ENCODE measurements at places on chromosomes 1 and 21.

DNA sequence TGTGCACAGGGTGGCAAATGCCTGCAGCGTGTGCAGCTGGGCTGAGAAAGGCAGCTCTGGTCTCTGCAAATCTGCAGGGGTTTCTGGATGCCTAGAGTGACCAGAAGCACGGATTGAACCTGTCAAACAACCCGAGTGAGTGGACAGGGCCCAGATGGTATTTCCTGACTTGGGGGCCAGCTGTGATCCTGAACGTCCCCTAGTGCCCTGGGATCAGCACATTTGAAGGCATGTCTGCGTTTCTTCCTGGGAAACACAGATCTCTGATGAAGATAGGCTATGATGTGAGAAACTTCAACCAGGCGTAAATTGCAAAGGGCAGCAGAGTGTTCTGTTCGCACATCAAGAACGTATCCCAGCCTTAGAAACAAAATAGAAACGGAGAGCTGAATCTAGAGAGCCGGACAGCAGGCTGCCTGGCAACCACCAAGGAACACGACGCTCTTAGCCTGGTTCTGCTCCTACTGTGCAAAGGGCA, 163.1 kb downstream of the KCNJ6 start:
- no peak for DNase-seq
- no peak overlapping the region for H3K27ac ChIP-seq
- no peaks in the 10 kb centered on the region for H3K4me1 ChIP-seq

DNA sequence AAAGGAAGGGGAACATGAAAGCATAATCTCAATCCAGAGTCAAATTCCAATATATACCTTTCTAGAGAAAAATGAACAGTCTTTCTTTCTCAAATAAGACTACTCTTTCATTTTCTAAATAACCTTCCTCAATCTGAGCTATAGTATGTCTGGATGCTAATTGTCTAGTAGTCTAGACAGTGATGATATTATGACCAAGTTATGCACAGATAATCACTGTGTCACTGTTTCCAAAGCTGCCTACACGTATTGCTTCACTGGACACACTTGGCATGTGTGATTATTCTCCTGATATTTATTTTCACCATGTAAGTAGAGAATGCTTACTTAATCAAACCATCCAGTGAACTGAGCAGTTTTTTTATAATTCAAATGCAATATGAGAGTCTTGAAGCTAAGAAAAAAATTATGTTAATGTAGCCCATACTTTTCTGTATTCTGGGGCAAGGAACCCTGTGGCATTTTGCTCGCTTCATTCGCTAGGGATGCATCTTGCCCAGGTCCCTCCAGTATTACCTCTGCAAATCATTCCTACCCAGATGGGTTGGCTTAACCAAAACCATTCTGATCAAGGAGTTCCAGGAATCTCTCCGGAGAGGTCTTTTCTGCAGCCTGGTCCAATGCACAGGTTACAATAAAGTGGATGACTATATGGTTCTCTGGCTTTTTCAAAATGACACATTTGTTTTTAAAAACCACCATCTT, 303.1 kb upstream of the RUNX1 start:
- no peaks in the 10 kb centered on the region for H3K4me1 ChIP-seq
- DNase-seq = no peak
- no peak overlapping the region for H3K4me3 ChIP-seq
- no peaks in the 10 kb centered on the region for H3K36me3 ChIP-seq

- H3K27me3 ChIP-seq = peaks cover 4% of the 10 kb centered on the region
- H3K27ac ChIP-seq = peak overlapping the region; percentile 68
- H3K4me1 ChIP-seq = peaks cover 31% of the 10 kb centered on the region
- no peaks in the 10 kb centered on the region for H3K36me3 ChIP-seq
- peak overlapping the region; percentile 57 for H3K4me3 ChIP-seq
Measured at GRCh38 chr1:110726755-110727154, 52.0 kb upstream of the KCNA3 start.

GRCh38 chr1:57086154-57086553, 120.3 kb upstream of the C8B start:
- H3K4me3 ChIP-seq = no peak overlapping the region
- no peak for DNase-seq
- H3K36me3 ChIP-seq = no peaks in the 10 kb centered on the region
- H3K27ac ChIP-seq = no peak overlapping the region
- H3K4me1 ChIP-seq = no peaks in the 10 kb centered on the region
- H3K27me3 ChIP-seq = no peaks in the 10 kb centered on the region

DNA sequence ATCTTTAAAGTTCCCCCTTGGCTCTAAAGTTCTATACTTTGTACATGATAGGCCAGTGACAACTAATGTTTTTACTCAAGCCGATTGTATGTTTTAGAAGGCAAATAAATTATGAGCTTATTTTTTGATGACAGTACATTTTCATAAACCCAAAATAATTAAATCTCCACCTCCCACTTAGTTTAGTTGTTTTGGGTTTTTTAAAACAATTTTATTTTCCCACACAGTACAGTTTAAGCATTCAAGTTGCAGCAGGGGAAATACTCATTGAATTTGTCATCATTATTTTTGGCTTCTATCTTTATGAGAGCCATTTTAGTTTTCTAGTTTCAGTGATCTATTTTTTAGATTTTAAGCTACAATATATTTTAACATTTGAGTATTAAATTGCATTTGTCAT, 93.6 kb downstream of the OLFML2B start:
- no peaks in the 10 kb centered on the region for H3K27me3 ChIP-seq
- H3K4me3 ChIP-seq = no peak overlapping the region
- no peak for DNase-seq
- H3K27ac ChIP-seq = no peak overlapping the region
- peaks cover 16% of the 10 kb centered on the region for H3K36me3 ChIP-seq

DNA sequence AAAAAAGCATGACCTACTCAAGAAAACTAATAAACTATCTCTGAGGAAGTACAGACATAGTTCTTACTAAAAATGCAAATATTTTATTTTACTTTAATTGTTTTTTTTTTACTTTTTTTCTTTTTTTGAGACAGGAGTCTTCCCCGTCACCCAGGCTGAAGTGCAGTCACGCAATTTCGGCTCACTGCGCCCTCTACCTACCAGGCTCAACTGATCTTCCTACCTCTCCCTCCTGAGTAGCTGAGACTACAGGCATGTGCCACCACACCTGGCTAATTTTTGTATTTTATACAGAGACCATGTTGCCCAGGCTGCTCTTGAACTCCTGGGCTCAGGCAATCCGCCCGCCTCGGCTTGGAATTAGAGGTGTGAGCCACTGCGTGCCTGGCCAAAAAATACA, 1263.1 kb downstream of the KCNT2 start:
- H3K27me3 ChIP-seq = no peaks in the 10 kb centered on the region
- H3K27ac ChIP-seq = no peak overlapping the region
- H3K36me3 ChIP-seq = no peaks in the 10 kb centered on the region

- no peaks in the 10 kb centered on the region for H3K36me3 ChIP-seq
- no peaks in the 10 kb centered on the region for H3K4me1 ChIP-seq
- no peak overlapping the region for H3K27ac ChIP-seq
- H3K4me3 ChIP-seq = no peak overlapping the region
Measured at GRCh38 chr1:117271129-117271528, 60.4 kb upstream of the VTCN1 start.

DNA sequence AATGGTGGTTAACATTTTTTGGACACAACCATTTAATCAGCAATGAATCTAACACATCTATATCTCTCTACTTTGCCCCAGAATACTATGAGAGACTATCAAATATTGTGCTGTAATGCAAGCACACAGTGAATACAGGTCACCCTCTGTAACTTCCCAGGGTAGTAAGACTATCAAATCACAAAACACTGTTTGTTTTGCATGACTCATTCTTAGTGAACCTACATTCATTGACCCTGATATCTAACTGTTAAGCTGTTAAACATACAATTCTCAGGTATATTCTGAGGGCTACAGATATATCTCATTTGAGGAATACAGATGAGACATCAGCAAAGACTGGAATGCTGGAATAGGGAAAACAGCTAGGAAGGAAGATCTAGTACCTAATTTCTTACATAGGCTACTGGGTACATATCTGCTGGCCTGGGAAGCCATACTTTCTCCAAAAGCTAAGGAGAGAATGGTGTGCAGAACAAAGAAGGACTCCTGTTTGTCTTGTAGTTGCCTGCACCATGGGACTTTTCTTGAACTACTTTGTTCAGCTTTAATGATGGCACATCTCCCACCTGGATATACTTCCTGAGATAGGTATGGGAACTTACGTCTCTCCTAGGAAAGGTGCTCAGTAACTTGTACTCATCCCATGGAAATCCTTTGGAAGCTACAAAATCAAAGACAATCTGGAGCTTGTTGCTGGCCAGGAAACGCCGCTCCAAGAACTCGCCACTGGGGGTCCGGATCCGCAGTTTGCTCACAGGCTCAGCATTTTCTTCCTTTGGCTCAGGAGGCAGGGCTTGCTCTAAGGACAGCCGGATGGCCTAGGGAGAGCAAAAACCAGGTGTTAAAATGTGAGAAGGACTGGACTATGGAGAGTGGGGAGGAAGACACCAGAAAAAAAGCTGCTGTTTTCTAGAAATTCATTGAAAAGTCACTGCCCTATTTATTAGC, 51.9 kb upstream of the DMRTA2 start:
- peaks cover 18% of the 10 kb centered on the region for H3K36me3 ChIP-seq
- H3K27me3 ChIP-seq = no peaks in the 10 kb centered on the region
- H3K4me1 ChIP-seq = no peaks in the 10 kb centered on the region

DNA sequence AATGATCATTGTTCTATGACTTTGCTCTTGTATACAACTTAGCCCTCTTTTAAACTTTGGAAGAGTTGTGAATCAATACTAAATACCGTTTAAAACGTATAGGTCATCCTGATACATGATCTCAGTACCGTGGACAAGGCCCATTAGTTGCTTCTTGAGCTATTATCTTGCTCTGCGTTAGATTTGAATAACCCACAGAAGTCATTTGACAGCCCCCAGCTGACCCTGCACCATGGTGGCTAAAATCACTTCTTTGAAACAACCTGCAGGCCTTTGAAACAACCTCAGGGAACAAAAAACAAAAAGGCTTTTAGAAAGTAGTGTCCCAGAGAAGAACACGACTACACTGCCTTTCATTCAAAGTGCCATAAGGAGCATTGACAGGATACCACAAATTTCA, 473.0 kb upstream of the ADGRL2 start:
- no peaks in the 10 kb centered on the region for H3K4me1 ChIP-seq
- no peaks in the 10 kb centered on the region for H3K27me3 ChIP-seq
- H3K4me3 ChIP-seq = no peak overlapping the region
- H3K36me3 ChIP-seq = no peaks in the 10 kb centered on the region

DNA sequence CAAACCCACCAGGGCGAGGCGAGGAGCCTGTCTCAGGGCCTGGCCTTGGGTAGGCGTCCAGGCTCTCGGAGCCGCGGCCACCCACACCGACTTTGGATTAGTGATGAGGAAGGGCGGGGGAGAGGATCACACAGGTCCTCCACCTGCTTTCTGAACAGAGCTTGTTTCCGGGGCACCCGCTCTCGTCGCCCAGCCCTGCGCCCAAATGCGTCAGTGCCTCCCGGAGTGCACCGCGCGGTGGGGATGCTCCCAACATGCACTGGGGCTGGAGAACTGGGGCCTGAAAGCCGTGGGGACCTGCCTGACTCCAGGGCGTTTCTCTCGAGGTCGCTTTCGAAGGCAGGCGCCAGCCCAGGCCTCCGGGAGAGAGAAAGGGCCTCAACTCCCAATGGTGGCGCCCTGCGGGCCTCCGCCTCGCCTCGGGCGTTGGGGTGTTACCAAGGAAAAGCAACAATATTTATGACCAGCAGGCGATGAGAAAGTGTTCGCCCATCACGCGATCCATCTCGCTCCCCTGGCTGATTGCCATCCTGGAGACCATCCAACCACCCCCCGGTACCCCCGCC, 8.9 kb upstream of the LHX8 start:
- H3K27ac ChIP-seq = no peak overlapping the region
- H3K27me3 ChIP-seq = peaks cover 56% of the 10 kb centered on the region
- no peak for DNase-seq
- no peaks in the 10 kb centered on the region for H3K4me1 ChIP-seq
- no peak overlapping the region for H3K4me3 ChIP-seq
- H3K36me3 ChIP-seq = peaks cover 5% of the 10 kb centered on the region

DNA sequence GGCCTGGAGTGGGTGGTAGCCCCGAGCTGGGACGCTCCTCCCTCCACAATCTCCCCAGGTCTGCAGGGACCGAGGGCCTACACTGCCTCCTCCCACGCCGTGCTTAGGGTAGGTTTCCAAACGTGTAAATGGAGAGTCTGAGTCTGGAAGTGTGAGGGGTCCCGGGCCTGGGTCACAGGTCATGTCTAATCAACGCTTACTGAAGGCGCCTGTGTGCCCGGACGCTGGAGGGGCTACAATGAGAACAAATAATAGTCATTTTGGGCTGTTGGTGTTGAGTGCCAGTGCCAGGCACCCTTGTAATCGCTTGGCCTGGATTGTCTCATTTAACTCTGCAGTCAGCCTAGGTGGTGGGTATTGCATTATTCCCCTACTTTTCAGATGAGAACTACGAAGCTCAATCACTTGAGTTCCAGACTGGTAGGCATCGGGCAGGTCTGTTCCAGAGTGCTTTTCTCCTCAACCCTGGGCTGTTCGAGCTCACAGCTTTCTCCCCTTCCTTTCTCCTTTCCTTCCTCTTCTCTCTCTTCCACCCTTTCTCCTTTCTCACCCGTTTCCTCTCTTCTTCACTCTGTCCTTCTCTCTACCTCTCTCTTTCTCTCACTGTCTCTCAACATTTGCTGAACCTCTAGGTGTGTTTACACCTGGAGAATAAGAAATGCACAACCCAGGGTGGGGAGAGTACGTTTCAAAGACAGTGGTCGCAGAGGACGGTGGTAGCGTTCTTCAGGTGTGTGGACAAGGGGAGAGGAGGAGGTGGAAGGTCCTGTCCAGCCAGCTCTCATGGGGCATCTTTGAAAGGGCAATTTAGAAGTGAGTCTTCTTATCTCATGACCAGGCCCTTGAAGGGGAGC, 883 bp downstream of the SLC66A1 start:
- H3K4me3 ChIP-seq = peak overlapping the region; percentile 76
- H3K27me3 ChIP-seq = no peaks in the 10 kb centered on the region
- DNase-seq = peak; percentile 42
- peaks cover 50% of the 10 kb centered on the region for H3K4me1 ChIP-seq
- H3K27ac ChIP-seq = peak overlapping the region; percentile 8

DNA sequence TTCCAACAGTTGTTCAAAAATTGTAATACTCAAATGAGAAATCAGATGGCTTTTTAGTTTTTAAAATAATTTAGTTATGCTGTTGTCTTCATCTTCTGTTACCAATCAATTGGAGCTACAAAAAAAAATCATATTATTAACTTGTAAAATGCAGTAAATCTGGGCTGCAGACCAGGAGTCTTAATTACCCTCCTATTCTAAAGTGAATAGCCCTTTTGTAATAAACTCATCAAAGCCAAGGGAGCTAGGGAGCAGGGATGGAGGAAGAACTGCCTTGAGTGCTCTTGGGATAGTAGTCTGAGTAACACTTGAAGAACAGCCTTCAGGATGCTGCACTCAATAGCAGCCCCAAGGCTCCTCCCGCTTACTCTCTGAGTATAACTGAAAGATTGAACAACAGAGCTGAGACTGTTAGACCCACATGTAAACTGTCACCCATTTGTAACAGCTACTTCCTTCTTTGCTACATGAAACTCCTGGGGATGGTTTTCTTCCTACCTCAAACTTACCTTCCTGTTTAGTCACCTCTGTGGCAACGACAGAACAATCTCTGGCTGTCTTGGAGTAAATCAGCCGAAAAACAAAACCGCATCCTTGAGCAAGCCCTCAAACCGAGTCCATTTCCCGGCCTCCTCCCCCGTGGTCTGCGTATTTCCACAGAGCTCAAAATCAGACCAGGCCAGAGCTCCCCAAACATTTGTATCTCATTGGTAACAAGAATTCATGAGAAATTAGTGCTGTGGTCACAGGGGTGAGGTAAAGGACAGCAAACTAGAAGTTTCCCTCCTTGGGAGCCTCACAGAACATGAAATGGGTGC, 55.9 kb downstream of the CD58 start:
- H3K4me1 ChIP-seq = peaks cover 69% of the 10 kb centered on the region
- no peaks in the 10 kb centered on the region for H3K27me3 ChIP-seq
- H3K27ac ChIP-seq = peak overlapping the region; percentile 93
- H3K4me3 ChIP-seq = peak overlapping the region; percentile 42

All from activated naive CD4-positive, alpha-beta T cell treated with anti-CD3 and anti-CD28 coated beads, Interleukin-2, amount 10 ng/mL, durations not matched to agents 7 days and 5 days (primary cell).